ENCODE measurements at places on chromosomes 2 and 18. TPM values are rescaled to one million over a fixed set of nuclear protein-coding genes. Genes with fewer than 3 reads are reported as not detected.

ZSWIM2 gene
- not detected for total RNA-seq

OTOS gene
- not detected for total RNA-seq

DLGAP1 gene
- 0.34 TPM for total RNA-seq

REG1B gene
- total RNA-seq: not detected

IL18RAP gene
- not detected for total RNA-seq

TLX2 gene
- 1.4 TPM for total RNA-seq

ALK gene
- total RNA-seq: 0.16 TPM

KCNE4 gene
- total RNA-seq: 8.5 TPM

NEB gene
- total RNA-seq: under 0.01 TPM

CEP192 gene
- 27.1 TPM for total RNA-seq

GRHL1 gene
- 0.52 TPM for total RNA-seq

GAD1 gene
- 0.09 TPM for total RNA-seq

EHD3 gene
- 12.8 TPM for total RNA-seq

PARD3B gene
- total RNA-seq: 17.0 TPM

ALPI gene
- not detected for total RNA-seq

RSAD2 gene
- under 0.01 TPM for total RNA-seq

SEC11C gene
- 7.1 TPM for total RNA-seq

SKA1 gene
- total RNA-seq: 0.95 TPM

TCF23 gene
- not detected for total RNA-seq

UGT1A10 gene
- total RNA-seq: not detected

SERPINB10 gene
- not detected for total RNA-seq

Measured in bronchial smooth muscle cell (primary cell).